ENCODE measurements at places on chromosomes 2 and 18.

GRCh38 chr2:111028720-111029119 lies 92.0 kb upstream of the BCL2L11 start:
- no peak for ATAC-seq

GRCh38 chr2:171104379-171104778 lies 56.3 kb downstream of the TLK1 start:
- no peak for ATAC-seq

DNA sequence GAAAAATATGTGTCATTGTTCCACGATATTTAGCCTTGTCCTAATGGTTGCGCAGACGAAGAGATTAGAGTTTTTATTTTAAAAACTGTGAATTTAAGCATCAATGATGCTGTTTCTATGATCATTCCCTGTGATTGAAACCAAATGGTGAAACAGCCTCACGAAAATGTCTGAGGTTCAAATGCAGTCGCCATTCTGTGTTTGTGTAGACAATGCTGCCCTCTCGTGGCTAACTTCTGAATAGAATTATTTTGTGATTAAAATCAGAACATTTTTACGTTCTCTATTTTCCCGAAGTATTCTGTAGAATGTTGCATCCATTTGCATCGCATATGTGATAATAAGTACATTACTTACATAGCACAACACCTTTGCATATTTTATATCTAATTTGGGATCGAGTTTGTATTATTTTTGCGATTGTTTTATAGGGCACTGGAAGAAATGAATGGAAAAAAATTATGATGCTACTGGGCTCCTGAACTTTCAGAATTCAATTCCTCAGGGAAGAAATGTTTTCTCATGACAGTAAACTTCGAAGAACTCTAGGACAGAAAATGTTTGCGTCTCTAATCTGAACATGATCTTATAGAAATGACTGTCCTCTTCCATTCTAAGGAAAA lies 54.8 kb upstream of the CREB1 start:
- no peak for ATAC-seq

GRCh38 chr2:134347756-134348155 lies 93.9 kb downstream of the MGAT5 start:
- no peak for ATAC-seq

GRCh38 chr18:13292736-13293135 lies 74.2 kb downstream of the LDLRAD4 start:
- no peak for ATAC-seq

GRCh38 chr2:1730015-1730927 lies 14.0 kb downstream of the PXDN start:
- ATAC-seq, result no peak

DNA sequence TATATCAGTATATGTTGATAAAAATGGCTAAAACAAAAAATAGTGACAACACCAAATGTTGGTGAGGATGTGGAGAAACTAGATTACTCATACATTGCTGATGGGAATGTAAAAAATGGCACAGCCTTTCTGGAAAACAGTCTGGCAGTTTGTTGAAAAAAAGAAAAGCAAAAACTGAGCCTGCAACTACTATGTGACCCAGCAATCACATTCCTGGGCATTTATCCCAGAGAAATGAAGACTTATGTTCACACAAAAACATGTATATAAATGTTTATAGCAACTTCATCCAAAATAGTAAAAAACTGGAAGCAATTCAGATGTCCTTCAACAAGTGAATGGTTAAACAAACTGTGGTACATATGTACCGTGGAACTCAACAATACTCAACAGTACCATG lies 7.5 kb upstream of the KDSR start:
- ATAC-seq, result no peak

DNA sequence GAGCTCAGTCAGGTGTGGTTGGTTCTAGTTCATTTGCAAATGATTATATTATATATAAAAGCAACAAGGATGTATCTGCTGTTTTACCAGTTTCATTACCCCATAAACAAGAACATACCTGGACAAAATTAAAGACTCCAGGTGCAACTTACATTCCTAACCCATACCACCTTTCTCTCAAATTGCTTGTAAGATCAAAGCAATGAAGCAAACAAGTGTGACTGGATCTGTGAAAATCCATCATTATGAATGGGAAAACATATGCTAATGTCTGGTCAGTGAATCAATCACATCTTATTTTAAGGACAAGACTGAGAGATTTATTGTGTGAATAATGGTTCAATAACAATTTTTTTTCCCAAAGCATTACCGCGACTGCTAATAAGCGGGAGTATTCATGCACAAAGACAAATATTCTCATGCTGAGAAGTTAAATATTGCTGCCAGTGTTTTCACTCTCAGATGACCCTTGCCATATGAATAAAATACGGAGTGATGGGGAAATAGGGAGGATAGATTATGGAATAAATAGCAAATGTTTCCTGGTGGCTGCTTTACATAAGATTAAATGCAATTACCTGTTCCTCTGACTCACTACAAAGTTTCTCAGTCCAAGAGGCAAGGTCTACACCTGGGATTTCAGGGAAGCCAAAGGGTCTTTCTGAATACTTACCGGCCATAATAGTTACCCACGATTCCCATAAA lies 59.3 kb downstream of the WDR75 start:
- ATAC-seq, result no peak

GRCh38 chr2:235595422-235596010 lies 101.7 kb downstream of the AGAP1 start:
- no peak for ATAC-seq

- ATAC-seq, result no peak
Measured at GRCh38 chr2:158412206-158412605, 44.3 kb downstream of the CCDC148 start.

GRCh38 chr2:45833301-45833967 lies 182.0 kb downstream of the PRKCE start:
- ATAC-seq, result no peak

DNA sequence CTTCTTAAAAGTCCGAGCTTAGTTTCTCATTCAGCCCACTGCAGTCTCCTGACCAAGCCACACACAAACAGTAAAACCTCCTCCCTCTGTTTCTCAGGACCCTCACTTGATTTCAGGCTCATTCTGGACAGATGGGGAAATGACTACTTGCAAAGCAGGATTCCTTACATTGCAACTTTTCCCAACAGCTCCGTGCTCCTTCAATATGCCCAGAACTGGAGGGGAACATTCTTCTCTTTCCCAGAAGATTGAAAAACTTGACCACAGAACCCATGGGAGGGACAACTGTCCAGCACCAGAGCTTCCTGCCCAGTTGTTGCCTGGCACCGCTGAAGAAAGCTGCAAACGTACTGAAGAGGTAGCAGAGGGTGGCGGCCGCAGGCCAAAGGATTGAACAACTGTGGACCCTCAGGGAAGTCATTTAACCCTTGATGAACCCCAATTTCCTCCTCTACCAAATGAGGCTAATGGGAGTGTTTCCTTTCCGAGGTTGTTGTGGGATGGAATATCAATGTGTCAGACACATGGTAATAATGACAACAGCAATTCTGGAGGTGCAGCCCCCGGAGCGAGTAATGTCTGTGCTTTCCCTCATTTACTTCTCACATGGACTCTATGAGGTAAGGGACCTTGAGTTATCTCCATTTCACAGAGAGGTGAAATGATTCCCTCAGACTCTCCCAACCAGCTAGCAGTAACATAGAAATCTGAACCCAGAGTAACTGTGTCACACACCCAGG lies 25.0 kb downstream of the BCL11A start:
- ATAC-seq, result no peak

- no peak for ATAC-seq
Measured at GRCh38 chr2:238237431-238238135, 2.3 kb downstream of the HES6 start.

DNA sequence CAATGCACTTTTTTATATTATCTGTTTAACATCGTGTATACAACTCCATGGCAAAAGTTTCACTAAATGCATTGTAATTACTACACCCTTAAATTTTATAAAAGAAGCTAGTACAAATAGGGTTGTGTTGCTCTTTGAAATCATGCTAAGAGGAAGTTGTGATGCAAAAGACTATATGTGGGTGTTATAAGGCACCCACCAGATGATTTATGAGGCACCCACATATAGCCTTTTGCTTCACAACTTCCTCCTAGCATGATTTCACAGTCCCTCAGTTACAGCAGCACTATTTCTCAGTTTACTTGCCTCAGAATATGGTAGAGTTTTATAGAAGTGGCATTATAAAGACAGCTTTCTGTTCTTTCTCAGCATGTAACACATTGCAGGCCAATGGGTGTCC lies 277.3 kb upstream of the DOK6 start:
- ATAC-seq, result no peak

DNA sequence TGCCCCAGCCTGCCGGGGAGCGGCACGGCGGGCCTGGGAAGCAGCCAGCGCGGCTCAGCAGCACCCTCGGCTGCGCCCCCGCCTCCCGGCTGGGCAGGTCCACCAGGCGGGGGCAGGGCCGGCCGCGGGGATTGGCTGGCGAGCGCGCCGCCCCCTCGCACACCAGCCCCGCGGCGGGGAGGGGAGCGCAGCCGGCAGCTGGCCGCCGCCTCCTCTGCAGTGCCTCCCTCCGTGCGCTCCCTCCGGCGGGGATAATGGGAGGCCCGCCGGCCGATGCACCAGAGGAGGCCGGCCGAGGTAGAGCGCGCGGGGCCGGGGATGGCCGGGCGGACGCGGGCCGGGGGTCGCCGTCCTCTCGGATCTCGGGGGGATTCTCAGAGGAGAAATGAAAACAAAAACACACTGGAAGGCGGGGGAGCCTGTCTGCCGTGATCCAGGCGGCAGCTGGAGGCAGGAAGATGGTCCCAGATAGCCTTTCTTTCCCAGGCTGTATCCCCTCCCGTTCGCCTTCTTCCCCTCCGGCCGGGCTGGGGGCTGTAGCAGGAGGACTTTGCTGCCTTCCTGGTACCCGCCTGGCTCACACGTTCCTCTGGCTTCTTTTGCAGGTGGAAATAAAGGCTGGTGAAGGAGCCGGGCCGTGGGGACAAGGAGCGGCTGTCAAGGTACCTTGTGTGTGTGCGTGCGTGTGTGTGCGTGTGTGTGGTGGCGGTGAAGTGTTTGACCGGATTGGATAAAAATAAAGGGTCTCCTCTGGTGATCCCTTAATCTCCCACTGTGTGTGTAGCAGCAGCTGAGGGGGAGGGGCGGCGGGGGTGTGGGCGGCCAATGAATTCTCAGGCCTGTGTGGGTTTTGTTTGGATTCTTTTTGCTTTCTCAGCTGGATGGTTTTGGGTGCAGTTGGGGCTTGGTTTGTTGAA lies 18.1 kb downstream of the TET3 start:
- ATAC-seq, result peak; percentile 89

- no peak for ATAC-seq
Measured at GRCh38 chr2:133085646-133086045, 415.6 kb upstream of the LYPD1 start.

DNA sequence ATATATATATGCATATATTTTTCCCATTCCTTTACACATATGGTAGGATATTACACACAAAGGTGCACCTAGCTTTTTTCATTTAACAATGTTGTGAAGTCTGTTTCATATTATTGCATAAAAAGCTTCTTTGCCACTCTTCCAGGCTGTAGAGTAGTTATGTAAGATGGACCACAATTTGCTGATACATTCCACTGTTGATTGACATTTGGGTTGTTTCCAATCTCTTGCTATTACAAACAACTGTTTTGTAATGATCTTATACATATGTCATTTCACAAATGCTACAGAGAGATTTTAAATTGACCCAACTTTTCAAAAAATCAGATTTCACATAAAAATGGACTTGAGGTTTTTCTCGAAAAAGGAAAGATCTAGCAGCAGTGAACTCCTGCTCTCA lies 301.4 kb downstream of the CDCA7 start:
- no peak for ATAC-seq

- ATAC-seq, result no peak
Measured at GRCh38 chr18:42813570-42813969, 301.9 kb downstream of the RIT2 start.

GRCh38 chr2:23526114-23526513 lies 141.1 kb downstream of the KLHL29 start:
- ATAC-seq, result peak; percentile 24

DNA sequence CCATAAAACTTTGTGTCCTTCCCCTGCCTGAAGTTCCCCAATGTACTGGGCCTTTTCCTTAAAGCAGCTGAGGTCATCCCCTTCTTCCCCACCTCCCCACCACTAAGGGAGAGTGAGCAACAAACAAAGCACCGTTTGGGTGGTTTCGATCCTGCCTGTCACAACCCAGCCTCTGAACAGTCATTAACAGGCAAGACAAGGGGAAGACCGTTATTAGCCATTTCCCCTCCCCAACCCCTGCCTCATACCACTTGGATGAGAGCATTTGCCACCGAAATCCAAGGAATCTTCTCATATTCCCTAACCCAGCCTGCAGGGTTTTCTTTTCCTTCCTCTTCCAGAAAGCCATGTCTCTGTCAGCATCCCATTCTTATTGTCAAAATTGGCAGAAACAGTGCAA lies 65.6 kb downstream of the STRADB start:
- no peak for ATAC-seq

DNA sequence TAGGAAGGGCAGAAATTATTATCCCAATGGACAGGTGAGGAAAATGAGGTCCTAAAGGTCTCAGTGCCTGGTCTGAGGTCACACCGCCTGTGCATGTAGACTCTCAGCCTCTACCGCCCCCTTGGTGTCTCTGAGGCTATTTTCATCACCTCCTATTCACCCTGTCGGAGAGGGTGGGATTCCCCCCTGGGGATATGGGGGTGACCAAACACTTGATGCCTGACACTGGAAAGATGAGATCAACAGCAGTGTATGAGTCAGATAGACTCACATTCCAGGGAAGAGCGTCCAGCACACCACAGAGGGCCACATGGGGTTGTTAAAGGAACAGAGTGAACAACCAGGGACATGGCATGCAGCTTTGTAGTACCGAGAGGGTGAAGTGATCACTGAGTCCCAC lies 199.7 kb downstream of the SMAD2 start:
- ATAC-seq, result no peak

DNA sequence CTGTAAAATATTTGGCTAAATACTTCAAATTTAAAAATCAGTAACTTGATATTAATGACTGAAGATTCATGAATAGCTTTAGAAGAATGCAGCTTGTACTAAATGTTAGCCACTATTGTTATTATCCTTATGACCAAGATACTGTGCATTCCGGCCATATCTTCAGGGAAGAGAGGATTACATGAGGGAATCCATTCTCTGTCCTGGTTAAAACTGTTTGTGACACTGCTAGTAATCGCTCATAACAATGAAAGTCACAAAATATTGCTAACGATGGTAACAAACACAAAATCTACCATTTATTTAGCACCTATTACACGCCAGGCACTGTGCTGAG lies 217.7 kb downstream of the PRKCE start:
- no peak for ATAC-seq

DNA sequence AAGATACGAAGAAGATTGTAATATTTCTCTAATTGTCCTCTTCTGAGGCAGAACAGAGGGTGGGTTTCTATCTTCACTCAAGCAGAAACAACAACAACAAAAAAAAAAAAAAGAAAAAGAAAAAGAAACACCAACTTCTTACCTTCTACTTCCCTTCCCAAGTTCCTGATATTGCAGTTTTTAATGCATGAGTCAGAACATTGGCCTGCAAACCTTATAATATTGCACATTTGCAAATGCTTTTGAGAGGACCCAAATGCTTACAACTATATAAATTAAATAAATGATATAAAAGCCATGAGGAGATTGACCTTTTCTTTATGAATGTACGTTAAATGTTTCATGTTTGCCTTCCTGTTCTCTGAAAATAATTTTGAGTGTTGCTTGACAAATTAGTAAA lies 37.3 kb downstream of the PAX3 start:
- no peak for ATAC-seq

GRCh38 chr2:7146151-7146550 lies 228.9 kb downstream of the RNF144A start:
- no peak for ATAC-seq
